ENCODE measurements at places on chromosomes 13 and 19. TPM values are rescaled to one million over a fixed set of nuclear protein-coding genes. Genes with fewer than 3 reads are reported as not detected.

DNA sequence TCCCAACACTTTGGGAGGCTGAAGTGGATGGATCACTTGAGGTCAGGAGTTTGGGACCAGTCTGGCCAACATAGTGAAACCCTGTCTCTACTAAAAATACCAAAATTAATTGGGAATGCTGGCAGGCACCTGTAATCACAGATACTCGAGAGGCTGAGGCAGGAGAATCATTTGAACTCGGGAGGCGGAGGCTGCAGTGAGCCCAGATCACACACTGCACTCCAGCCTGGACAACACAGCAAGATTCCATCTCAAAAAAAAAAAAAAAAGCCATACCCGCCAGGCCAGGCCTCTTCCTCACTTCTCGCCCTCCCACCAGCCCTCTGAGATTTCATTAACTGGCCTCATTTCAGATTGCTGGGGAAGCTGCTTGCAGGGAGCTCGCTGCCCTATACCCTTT, 7.7 kb upstream of the RELB start:
- no peak for DNase-seq

DNA sequence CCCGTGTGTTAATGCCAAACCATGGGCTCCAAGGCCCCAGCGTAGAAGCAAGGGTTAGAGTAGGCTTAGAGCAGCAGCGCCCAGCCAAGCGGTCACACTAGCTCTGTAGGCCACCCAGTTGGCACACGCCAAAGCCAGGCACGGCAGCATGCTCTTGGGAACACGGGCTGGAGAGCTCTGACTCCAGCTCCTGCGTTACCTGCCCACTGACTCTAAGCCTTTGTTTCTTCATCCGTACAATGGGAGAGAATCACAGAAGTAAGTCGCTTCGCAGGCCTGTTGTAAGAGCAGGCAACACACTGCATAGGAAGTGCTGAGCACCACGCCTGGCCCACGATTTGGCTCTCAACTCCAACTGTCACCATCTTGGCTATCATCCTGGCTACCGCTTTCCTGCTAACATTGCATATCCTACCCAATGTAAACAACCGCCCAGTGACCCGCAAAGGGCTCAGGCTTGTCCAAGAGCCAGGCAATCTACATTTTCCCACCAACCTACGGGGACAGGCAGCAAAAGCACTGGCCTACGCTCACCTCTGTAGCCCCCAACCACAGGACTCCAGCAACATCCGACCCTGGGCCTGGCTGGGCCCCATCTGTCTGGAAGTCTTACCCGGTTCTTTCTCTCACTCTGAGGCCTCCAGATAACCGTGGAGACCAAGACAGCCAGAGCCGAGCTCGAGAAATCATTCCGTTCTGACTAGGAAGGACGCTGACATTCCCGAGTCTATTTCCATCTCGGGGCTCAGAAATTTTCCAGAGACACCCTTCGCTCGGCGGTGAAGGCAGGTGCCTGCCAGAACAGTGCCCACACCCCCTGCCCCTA, 91.5 kb upstream of the ZNF507 start:
- DNase-seq = no peak

- no peak for DNase-seq
These were observed 10.5 kb upstream of the ZNF112 start for GRCh38 chr19:44367024-44367423.

- DNase-seq = no peak
These were observed 38.0 kb upstream of the TPM4 start for GRCh38 chr19:16038196-16038695.

DNA sequence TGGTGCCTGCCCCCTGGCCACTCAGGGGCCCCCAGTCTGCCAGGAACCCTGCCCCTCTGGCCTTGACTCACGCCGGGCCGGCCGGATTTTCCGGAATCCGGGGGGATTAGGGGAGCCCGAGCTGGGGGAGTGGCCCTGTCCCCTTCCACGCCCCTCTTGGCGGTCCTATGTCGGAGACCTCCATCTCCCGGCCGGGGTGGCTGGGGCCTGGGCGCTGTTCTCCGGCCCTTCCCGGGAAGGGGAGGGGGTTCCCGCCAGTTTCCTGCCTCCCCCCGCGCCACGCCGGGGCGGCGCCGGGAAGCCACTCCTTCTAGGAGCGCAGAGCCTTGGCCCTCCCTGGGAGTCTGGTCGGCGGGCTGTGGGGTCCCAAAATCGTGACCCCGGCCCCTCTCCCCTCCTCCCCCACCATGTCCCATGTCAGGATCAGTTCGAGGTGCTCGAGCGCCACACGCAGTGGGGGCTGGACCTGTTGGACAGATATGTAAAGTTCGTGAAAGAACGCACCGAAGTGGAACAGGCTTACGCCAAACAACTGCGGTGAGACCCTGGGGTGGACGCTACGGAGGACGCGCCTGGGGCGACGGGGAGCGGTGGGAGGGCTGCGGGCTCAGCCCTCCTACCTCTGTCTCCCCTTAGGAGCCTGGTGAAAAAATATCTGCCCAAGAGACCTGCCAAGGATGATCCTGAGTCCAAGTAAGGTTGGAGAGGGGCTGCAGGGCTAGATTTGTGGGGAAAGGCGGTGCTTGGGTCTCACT, 1.3 kb downstream of the TRIP10 start:
- no peak for DNase-seq

- DNase-seq = no peak
These were observed 448.1 kb downstream of the DIAPH3 start for GRCh38 chr13:59715611-59716010.

DNA sequence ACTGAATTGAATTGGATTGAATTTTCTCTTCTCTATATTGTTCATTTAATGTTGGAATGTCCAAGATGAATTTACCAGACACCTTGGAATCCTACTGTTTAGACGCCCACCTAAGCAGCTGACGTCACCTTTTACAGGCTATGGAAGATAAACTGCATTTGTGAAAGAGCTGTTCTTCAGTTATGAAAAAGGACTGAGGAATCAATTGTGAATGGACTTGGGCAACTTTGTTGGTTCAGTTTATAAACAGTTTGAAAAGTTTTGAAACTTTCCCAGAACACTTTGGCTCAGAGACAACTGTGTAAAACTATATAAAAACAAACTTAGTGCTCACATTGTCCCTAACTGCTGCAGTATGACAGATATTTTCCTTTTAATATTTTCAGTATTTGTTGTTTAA, 590.8 kb upstream of the SPRY2 start:
- no peak for DNase-seq

- no peak for DNase-seq
These were observed 31.7 kb downstream of the ACTL9 start for GRCh38 chr19:8666814-8667405.

DNA sequence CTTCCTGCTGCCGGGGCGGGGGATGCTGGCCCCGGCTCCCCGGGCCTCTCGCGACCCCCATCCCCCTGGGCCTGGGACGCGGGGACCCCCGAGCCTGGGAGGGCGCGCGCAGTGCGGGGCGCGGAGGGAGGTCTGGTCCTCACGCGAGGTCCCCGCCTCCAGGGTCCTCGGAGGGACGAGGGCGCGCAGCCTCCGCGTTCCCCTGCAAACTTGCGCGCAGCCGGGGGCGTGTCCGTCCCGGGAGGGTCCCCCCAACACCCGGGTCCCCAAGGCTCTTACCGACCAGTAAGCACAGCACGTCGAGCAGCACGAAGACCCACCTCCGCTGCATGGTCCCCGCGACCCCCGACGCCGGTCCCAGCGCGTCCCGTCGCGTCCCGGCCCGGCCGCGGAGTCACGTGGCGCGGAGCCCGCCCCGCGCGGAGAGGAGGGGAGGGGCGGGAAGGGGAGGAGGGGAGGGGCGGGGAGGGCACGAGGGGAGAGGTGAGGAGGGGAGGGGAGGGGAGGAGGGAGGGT, at the start of gene PLPP2:
TSS of gene PLPP2 (minus strand) at position 398 of the 516 bp plus-strand sequence. CDS start at position 331, 67 bp downstream.
- DNase-seq = no peak

- no peak for DNase-seq
These were observed 511.4 kb upstream of the KLF12 start for GRCh38 chr13:74645586-74645985.

DNA sequence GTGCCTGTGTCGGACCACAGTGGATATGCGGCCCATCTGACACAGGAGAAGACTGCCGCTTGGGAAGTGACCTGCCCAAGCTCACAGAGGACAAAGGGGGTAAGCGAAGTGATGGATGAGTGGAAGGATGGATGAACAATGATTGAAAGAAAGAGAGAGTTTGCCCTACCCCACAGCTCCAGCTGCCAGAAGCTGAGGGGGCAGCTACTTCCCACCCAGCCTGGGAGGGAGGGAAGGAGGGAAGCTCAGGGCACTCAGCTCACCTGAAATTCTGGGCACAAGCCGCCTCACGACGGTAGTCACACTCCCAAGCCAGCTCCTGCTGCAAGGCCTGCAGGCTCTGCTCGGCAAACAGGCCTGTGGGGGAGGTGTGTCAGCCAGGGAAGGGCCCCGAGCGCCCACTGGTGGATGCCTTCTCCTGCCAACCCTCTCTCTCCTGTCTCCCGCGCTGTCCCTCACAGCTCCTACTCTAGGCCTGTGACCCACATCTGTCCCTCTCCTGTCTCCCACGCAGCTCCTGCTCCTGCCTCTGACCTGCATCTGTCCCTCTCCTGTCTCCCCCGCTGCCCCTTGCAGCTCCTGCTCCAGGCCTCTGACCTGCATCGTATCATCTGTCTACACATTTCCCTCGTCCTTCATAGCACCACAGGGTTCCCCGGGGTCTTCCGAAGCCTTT, 12.0 kb upstream of the NUMBL start:
- DNase-seq = no peak

GRCh38 chr19:48192750-48193149, 22.3 kb downstream of the ZSWIM9 start:
- DNase-seq = no peak

DNA sequence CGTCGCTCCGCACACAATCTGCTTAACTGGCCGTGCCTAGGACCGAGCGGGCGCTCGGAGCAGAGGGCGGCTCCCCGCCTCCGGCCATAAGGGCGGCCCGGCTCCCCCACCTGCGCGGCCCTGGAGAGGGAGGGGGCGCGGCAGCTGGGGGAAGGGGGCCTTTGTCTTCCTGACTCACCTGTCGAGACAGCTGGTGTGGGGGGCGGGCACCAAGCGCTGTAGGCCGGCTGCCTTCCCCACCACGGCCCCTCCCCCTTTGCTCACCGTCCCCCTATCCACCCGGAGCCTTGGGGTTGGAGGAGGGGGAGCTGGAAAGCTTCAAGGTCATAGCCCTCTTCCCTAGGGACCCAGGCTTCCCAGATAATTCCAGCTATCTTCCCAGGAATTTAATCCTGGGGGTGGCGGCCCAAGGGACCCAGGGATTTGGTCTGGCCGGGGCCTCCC, 1.2 kb downstream of the VASP start:
- DNase-seq = no peak

GRCh38 chr13:71935166-71935840, 68.3 kb upstream of the DACH1 start:
- DNase-seq = no peak

DNA sequence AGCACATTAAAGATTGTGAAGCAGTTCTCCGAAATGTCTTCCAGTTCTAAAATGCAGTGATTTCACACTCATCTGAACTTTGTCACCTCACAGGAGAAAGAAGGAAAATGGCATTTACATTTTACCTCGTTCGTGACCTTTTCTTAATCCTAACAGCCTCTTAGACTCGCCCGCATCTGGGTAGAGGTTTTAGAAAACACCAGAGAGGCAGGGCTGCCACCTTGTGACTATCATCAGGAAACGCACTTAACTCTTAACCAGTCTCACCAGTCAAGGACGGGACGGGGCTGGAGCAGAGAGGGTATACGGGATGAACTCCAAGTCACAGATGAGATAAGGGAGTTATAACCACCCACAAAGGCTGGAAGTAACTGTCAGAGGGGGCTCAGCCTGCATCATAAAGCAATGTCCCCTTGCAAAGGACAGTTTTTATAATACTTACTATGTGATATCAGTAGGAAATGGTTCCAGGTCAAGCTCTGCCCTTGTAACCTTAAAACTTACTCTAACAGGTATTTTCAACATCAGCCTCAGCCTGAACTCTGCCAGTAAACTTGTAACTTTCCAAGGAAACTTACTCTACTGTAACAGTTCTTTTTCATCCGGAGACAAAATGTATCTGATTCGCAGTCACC, 8.6 kb upstream of the CEACAM6 start:
- DNase-seq = peak; percentile 60

DNA sequence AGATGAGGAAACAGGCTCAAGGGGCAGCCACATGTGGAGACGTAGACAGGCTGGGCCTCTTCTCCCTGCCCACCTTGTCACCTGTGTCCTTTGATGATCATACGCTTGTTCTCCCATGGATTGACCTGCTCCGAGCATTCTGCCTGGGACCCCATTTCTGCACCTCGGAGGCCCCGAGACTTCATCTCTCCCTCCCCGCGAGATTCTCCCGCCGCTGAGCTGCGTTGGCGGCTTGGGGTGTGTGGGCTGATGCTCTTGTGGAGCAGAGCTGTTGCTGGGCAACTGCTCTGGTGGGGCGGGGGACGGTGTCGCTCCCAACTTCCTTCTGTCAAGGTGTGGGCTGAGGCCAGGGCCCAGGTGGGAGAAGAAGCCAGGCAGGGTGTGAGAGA, 22.1 kb downstream of the MAST3 start:
- DNase-seq = peak; percentile 69

DNA sequence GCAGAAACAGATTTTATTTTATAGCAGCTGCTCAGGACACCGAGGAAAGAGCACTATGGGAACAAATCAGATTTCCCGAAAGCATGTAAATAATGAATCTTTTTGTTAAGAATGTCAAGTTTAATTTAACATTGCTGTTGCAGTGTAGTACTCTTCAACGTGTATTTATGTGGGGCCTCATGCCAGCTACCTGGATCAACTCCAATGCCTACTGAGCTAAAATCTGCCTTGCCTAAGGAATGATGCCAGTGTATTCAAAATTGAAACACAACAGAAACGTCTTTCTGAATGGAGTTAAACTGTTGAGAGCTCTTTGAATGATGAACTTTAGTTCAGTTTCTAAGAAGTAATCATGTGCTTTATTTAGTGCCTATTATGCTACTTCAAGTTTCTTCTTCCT, 1379.8 kb upstream of the ATXN8OS start:
- DNase-seq = no peak

GRCh38 chr13:34340534-34340933, 522.6 kb downstream of the RFC3 start:
- DNase-seq = no peak

Gene CAMSAP3
- 0.21 TPM for total RNA-seq

Gene WDR88
- 0.27 TPM for total RNA-seq

Gene UNC13A
- total RNA-seq = 0.04 TPM

Gene CD320
- total RNA-seq = 32.1 TPM

Gene SIAH3
- total RNA-seq = 0.12 TPM

Gene CEACAM20
- not detected for total RNA-seq

Gene ZNF296
- 4.0 TPM for total RNA-seq

Gene LCP1
- 1,323 TPM for total RNA-seq

Gene PSG5
- not detected for total RNA-seq

Gene C1QTNF9
- not detected for total RNA-seq

Gene CGB2
- total RNA-seq = not detected

Gene C19orf67
- total RNA-seq = not detected

Gene CEBPG
- 24.0 TPM for total RNA-seq

Gene TMEM59L
- total RNA-seq = 0.12 TPM

Gene SBK2
- total RNA-seq = not detected

Data from activated CD4-positive, alpha-beta T cell treated with anti-CD3 and anti-CD28 coated beads, Interleukin-2, amount 10 ng/mL, durations not matched to agents 7 days and 5 days (primary cell).